ENCODE measurements at places on chromosomes 16 and 17.

- DNase-seq = no peak
Measured at GRCh38 chr17:41647038-41647813, 22.9 kb upstream of the KRT17 start.

DNA sequence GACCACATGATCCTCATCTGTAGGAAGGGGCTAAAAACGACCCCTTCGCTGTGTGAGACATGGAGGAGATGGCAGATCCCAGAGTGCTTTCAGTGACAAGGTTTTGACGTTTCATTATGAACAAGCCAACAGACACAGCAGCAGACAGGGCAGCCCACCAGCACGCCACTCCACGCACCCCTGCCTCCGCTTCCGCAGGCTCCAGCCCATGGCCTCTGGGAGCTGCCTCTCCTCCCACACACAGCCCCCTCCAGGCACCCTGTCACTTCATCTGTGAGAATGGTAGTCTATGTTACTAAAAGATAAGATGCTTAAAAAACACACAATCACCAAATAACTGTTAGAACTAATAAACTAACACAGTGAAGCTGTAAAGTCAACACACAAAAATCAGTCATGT, 12.3 kb upstream of the ADCY7 start:
- DNase-seq = no peak

DNA sequence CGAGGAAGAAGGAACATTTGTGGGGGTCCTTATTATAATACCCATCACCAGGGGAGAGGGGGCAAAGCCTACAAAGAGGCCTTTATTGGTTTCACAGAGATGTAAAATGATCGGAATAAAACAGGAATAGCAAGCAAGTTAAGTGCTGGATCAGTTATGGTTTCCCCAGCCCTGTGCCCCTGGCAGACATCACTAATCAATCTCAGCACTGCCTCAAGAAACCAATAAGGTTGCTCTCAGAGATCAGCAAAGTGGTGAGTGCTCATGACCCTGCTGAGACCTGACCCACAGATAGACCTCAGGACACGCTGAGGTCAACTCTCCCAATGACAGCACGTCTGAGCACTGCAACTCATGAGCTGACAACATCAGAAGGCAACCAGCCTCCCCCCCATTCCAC, 66.3 kb downstream of the ZNF423 start:
- no peak for DNase-seq

DNA sequence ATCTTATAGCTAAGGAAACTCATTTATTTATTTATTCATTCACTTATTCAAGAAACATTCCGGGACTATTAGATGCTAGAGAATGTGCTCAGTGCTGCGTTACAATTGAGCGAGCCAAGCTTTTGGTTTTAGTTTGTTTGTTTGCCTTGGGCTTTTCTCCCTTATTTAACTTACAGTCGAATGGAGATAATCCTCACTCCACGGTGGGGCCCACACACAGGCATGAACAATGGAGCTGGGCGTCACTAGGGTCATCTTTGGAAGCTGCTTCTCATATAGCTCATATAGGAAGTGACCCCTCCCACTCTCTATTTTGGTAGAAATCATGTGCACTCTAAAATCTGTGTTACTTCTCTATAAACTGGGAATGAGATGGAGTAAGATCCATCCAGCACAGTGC, 210.0 kb downstream of the TMEM114 start:
- no peak for DNase-seq

DNA sequence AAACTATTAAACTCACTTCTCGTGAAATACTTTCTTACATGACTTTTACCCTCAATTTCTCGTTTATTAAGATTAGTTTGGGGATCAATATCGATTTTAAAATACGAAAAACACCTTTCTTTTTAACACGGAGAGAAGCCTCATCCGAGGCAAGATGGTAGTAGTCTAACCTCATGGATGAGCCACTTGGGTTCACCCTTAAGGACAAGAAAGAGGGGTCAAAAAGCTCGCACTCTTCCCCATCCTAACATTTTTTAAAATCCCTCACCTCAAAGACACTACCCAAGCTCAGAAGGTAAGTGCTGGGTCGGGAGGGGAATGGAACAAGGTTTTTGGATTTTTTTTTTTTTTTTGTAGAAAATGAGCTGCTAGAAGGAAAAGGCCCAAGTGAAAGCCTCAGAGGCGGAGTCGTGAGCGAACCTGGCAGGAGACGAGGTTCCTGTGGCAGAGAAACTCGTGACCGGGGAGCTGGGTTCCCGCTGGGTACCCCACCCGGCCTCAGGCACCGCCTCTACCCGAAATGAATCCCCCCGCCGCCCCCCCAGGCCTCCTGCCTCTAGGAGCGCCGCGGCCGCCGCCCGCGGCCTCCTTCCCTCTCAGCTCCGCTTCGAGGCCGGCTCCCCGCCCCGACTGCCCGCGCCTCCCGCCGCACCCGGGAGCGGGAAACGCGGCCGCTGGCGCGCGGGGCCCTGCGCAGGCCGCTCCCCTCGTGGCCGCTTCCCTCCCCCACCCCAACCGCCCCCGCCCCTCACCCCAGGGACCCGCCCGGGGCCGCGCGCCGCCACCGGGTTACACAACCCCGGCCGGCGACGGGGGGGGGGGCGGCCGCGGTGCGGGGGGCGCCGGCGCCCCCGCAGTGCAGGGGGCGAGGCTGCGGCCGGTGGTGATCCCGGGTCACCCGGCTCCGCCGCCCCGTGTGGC, 1.6 kb downstream of the NUFIP2 start:
- no peak for DNase-seq

DNA sequence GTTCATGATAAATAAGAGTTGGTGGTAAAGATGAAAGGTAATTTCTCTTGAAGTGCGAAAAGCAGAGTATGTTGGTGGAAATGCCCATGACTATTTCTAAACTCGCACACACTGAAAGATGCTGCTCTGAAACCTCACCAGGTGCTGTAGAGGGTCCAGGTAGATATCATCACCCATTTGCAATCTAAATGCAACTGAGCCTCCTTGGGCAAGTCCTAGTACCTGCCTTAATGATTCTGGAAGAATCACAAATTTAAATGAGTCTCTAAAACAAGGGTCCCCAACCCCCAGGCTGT, 5.9 kb upstream of the MMD start:
- DNase-seq = no peak

GRCh38 chr17:67689534-67690177, 28.1 kb upstream of the NOL11 start:
- DNase-seq = peak; percentile 85

- no peak for DNase-seq
Measured at GRCh38 chr16:68009157-68009735, 6.5 kb downstream of the DPEP2NB start.

DNA sequence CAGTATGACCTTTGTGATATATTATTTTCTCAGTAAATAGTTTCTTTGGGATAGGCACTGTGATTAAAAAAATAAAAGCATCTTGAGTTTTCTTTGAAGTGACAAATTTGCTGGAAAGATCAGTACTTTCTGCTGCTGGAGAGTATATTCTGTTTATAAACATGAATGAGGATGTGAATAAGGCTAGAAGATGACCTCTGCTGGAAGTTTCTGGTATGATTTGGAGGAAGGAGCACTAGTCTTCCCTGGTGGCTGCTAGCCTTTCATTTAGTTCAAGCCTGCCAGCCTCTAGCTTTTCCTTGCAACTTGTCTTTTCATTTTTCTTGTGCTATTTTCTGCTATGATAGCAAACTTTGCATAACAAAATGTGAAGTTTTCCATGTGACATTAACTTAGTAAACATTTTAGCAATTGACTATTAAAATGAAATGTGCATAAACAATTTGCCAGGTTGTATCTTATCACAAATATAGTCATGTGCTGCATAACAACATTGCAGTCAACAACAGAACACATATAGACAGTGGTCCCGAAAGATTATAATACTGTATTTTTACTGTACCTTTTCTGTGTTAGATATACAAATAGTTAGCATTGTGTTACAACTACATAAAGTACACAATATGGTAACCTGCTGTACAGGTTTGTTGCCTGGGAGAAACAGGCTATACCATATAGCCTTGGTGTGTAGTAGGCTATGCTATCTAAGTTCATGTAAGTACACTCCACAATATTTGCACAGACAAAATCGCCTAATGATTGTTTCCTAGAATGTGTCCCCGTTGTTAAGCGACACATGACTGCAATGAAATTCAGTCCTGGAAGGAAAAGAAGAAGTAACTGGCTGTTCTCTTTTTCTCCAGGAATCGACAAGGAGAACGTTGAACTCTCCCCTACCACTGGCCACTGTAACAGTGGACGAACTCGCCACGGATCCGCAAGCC, 18.1 kb upstream of the RAB11FIP4 start:
- peak; percentile 84 for DNase-seq

- DNase-seq = no peak
Measured at GRCh38 chr17:2051933-2052559, 2.9 kb upstream of the HIC1 start.

Data from thymus (tissue), 14 donors.